Osteocyte (in vitro differentiated cells): ENCODE measurements at places on chromosomes 1 and 21. TPM values are rescaled to one million over a fixed set of nuclear protein-coding genes. Genes with fewer than 3 reads are reported as not detected.

Gene PATJ
- 11.3 and 11.9 TPM in 2 replicates for total RNA-seq

Gene DAB1
- 0.21 and 0.27 TPM in 2 replicates for total RNA-seq

- DNase-seq, result no peak
Measured at GRCh38 chr1:30872033-30872947, 36.3 kb downstream of the SDC3 start.

GRCh38 chr1:218284377-218284916 lies 646 bp upstream of the RRP15 start:
- no peak for DNase-seq

DNA sequence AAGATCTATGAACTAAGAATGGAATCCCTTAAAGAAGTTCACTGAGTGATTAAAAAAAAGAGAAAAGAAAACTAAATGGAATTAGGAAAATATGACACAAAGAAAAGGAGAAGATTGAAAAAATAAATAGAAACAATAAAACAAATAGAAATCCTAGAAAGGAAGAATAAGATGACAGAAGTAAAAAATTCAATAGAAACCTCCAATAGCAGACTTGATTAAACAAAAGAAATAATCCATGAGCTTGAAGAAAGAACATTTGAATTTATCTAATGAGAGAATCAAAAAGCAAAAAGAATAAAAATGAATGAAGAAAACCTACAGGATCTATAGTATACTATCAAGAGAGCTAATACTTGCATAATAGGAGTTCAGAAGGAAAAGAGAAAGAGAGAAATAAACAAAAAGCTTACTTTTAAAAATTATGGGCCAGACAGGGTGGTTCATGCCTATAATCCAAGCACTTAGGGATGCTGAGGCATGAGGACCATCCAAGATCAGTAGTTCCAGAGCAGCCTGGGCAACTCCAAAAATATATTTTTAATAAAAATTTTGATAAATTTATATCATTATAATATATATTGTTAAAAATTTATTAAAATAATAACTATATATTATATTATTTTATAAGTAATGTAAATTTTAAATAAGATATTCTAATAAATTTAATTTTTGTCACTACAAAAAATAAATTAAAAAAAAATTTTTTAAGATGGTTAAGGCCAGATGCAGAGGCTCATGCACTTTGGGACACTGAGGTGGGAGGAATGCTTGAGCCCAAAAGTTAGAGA lies 9.4 kb upstream of the VN1R5 start:
- DNase-seq, result no peak

DNA sequence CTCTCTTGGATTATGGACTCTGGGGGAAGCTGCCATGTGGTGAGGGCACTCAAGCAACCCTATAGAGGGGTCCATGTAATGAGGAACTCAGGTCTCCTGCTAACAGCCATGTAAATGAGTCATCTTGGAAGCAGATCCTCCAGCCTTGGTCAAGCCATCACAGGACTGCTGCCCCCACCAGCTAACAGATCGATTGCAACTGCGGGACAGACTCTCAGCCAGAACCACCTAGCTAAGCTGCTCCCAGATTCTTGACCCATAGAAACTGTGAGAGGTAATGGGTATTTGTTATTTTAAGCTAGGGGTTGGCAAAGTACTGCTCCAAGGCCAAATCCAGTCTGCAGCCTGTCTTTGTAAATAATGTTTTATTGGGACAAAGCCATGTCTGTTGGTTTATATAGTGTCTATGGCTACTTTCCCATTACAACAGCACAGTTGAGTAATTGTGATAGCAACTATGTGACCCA lies 27.6 kb upstream of the MAP3K7CL start:
- no peak for DNase-seq

DNA sequence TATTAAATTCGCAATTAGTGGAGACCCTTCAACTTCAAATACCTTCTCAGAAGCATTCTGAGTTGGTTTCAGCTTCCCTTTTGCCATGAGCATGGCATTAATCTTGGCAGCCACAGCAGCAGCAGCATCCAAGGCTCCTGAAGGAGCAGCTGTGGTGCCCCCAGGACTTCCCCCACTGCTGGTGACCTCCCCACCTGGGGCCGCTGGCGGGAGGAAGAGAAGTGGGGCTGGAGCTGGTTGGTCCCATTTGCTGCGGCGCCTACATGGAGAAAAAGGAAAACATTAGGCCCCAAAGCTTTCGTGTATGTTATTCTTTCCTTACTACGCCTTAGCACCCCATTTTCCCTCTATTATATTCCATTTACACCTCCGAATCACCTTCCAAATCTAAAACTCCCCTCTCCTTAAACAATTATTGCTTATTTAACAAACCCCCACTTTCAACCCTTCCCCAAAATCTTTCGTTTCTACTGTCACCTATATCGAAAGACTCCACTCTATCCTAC lies 569 bp downstream of the KHDC4 start:
- no peak for DNase-seq

DNA sequence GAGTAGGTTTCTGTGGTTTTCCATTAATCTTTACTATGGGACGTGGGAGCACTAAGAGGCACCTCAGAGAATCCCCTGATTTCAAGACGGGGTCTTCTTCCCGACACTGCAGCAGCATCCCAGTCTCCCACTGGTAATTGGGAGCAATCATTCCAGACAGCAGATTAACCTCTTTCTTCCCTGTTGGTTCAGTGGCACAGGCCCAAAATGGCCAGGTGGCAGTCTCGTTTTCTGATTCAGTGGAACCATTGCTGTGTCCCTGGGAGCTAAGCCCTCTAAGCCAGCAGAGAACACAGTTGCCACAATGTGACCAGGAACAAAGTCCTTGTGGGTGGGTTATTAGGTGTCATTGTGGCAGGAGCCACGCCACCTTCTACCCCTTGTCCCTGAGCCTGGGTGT lies 342.1 kb downstream of the MATN1 start:
- peak; percentile 54 for DNase-seq

DNA sequence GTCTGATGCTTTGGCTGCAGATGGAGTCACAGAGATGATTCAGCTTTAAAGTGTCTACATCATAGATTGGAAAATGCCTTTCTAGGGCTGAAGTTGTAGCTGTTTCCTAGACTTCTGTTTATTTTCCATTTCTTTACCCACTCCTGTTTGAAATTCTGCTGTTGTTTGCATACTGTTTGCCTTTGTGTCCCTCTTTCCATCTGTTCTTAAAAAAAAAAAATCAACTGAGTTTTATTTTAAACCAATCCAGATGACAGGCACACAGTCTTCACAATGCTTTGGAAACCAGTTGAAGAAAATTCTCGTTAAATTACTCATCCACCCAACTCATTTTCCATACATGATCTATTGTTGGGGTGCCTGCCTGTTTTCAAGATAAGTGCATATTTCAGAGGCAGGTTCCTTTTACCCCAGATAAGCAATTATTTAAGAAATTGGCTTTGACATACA lies 245.9 kb downstream of the DISC1 start:
- DNase-seq, result no peak

DNA sequence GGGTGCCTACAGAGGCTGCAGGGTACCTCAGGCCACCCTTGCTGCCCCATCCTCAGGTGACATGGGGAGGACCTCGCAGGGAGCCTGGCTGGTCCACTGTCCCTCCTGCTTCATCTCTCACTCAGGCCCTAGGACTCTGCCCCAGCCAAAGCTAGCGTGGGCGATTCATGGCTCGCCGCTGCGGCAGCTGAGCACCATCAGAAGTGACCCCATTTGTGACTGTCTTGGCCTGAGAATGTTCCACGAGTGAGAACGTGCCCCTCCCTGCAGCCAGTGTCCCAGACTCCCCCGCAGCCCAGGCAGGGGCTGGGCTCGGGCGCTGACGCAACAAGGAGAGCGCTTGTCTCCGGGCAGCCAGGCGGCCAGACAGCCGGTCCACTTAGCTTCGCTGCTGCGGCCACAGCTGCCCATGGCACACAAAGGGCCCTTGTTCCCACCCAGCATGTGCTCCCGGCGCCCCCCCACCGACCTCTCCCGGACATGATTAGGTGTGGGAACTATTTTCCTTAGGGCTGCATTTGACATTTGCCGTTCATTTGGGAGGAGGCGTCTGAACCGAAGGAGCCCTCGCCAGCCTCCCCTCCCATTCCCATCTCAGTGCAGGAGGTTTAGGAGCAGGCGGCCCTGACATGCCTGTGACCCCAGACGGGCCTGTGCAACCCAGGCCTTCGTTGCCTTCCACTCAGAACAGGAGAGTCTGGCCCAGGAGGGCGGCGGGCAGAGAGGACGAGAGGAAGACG lies 19.3 kb upstream of the POFUT2 start:
- DNase-seq, result no peak

- DNase-seq, result no peak
Measured at GRCh38 chr1:21152423-21153100, 24.1 kb downstream of the EIF4G3 start.

GRCh38 chr21:32094804-32095203 lies 184.0 kb downstream of the MIS18A start:
- DNase-seq, result no peak

- DNase-seq, result no peak
Measured at GRCh38 chr1:7896994-7897393, 43.6 kb downstream of the TNFRSF9 start.

- DNase-seq, result no peak
Measured at GRCh38 chr1:2856676-2857375, 55.3 kb upstream of the TTC34 start.

DNA sequence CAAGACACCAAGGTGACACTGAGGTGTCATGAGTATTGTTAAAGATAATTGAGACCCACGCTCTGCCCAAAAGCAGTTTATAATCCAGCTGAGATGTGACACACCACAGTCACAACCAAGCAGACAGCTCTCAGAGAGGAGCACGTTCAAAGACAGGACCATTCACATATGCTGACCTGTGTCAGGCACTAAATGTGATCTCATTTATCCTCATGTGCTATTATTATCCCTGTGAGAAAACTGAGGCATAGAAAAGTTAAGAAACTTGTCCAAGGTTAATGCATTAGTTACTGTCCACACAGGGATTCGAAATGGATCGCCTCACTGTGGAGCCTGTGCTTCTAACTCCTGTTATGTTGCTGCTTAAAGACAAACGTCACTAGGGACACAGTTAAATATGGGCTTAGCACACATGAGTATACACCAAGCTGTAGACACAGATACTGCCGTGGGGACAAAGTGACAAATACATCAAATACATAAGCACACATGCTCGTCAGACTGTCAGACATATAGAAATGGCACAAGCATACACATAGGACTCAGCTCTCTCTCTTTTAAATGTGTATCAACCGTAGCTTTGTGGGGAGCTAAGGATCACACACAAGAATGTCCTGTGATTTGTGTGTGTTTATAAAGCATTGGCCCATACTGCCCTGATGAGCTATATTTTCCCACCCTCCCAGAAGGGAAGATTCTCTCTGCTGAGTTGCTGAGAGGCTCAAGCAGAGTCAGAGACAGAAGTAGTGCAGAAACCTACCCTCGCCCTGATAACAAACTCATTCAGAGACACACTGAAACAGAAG lies 3.5 kb upstream of the IGSF8 start:
- DNase-seq, result no peak

DNA sequence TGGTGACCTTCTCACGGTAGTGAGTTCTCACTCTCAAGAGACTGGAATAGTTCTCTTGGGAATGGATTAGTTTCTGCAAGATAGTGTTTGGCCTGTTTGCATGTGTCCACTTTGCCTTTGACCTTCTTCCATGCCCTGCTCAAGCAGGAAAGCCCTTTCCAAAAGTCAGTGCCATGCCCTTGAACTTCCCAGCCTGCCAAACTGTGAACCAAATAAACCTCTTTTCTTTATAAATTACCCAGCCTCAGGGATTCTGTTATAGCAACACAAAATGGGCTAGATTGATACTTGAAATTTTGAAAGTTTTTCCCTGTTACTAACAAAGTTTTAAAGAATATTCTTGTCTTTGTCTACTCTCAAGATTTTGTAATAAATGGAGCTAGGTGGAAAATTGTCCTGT lies 139.6 kb downstream of the SLC35F3 start:
- DNase-seq, result no peak

- no peak for DNase-seq
Measured at GRCh38 chr1:179883040-179883744, 1.1 kb downstream of the TOR1AIP1 start.
